ENCODE measurements at places on chromosomes 2 and 18.

DNA sequence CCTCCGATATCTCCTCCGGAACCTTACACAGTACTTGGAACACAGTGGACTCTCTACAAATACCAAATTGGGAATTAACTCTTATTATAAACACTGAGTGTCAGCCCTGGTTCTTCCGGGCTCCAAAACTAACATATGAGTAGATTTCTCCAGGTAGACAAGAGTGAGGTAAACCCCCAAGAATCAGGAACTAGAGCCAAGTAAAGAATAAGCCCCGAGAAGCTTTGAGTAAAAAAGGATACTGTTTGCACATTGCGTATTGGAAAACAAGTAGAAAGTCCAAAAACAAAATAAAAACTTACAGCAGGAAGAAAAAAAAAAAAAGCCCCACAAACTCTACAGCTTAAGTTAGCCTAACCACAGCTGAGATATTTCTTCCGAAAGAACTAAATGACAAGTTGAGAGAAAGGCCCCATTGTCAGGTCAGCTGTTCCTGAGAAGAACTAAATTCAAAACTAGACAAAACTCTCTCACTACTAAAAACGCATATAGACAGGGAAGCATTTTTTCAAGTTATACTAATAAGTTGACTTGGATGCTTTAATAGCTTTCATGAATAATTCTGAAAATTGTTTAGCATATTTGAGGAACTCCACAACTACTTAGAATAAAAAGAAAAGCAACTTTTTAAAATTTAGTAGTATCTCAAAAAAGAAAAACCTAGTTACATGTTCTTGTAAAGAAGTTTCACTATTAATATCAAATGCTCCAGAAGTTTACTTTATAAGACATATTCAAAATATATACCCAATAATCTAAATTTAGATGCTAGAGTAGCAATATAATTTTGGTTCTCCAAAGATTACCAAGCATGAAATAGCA, 4.3 kb upstream of the HAAO start:
- DNase-seq, result no peak

DNA sequence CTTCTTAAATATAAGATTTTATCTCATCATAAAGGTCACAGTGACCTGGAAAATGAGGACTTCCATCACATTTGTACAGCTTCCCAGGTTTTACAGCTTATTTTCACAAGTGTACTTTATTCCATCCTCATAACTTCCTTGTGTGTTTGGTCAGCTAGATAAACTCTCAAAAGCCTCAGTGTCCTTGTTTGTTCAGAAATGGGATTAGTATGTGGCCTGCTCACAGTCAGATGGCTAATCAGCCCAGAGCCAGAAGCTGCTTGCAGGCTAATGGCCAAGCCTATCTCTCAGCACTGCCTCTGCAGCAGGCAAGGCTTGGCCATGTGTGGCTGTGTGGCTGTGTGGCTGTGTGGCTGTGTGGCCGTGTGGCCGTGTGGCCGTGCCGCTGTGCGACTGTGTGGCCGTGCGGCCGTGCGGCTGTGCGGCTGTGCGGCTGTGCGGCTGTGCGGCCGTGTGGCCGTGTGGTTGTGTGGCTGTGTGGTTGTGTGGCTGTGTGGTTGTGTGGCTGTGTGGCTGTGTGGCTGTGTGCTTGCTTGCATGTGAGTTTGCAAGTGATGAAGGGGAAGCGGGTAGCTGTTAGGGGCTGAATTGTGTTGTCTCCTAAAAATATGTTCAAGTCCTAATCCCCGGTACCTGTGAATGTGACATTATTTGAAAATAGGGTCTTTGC, 233.0 kb upstream of the TNP1 start:
- no peak for DNase-seq

DNA sequence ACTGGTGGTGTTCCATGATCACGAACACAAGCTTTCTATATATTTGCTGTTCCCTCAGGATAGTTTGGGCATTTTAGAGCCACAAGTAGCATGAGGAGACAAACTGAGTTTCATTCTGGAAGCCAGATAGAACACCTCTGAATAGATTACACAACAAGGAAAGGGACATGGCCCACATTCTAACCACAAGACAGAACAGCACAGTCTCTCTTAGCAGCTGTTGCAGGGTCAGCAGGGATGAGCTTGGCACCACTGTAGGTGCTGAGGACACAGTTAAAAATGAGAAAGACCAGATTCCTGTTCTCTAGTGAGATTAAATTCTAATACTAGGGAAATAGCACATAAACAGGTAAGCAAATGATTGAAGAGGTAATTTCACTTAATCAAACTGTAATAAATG, 235.3 kb downstream of the ZNF407 start:
- no peak for DNase-seq

GRCh38 chr2:21310493-21310892, 186.7 kb downstream of the TDRD15 start:
- DNase-seq, result no peak

DNA sequence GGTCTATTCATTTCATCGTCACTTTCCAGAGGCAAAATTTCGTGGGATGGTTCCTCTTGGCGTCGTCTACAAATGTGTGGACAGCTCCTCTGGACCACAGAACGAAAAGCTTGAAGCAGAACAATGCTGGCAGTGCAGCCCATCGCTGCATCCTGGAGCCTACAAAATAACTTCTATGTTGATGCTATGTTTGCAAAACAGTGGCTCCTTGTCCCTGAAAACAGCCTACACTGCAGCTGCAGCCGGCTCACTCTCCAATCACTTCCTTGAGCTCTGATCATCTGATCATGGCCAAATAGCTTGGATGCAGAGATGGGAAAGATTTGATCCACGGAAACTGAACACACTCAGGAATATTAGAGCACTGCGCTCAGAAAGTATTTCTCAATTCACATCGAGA, 60.0 kb downstream of the DOCK10 start:
- no peak for DNase-seq

DNA sequence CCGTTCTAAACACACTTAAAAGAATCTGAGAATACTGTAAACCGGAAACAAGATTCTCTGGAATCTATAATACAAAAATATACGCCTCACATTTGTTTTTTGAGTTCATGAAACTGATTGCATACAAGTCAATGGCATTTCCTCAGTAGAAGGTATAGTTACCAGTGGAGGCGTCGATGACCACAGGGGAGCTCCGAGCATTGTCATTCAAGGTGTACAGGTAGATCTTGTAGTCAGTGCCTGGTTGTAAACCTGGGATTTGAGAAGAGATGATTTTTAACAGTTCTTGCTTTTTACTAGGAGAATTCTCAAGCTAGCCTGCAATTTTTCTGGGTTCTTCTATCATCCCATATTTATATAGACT, 60.4 kb downstream of the FN1 start:
- no peak for DNase-seq

GRCh38 chr2:241020629-241021190, 22.3 kb downstream of the SNED1 start:
- DNase-seq, result no peak

DNA sequence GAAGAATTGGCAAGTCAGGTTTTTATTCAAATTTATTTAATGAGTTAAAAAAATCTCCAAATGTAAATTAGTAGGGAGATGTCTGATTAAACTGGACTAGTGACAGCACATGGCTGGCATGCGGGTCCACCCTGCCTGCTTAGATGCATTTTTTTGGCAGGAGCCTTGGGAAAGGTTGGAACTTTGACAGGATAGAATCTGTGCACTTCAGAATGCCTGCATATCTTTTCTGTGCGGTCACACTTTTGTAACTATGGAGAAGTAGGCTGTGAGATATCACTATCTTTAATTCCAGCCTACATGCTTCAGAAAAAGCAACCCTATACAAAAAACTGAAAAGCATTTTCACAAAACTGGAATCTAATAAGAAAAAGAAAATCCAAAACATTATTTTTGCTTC, 317.8 kb downstream of the MBD2 start:
- no peak for DNase-seq

DNA sequence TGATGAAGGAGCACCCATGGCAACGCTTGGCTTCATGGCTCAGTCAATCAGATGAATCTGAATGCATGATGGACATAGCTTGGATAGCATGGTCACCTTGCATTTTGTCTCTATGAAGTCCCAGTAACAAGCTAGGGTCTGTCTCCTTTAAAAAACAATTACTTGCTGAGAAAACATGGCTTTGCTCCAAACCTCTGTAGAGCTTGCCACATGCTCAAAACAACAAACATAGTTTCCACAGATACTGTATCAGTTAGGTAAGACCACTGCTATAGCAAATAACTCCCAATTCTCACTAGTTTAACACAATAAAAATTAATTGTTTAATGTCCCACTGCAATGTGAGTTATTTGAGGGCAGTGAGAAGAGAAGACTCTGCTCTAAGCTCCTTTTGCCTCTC, 401.0 kb downstream of the IRS1 start:
- DNase-seq, result no peak

GRCh38 chr18:39862341-39862740, 2092.7 kb upstream of the PIK3C3 start:
- DNase-seq, result no peak

GRCh38 chr2:134402410-134402809, 148.5 kb downstream of the MGAT5 start:
- DNase-seq, result no peak

DNA sequence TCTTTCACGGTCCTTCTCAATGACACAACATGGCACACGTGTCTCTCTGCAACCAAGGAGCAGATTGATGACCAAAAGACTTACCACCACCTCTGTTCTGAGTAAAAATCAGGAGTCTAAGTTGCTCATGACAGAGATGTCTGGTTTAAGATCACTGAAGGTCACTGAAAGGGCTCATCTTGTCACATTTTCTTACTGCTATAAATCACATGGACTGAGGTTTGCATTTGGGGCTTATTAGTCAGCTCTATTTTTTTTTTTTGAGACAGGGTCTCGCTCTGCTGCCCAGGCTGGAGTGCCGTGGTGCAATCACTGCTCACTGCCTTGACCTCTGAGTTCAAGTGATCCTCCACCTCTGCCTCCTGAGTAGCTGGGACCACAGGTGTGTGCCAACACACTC, 19.4 kb downstream of the CFLAR start:
- no peak for DNase-seq

DNA sequence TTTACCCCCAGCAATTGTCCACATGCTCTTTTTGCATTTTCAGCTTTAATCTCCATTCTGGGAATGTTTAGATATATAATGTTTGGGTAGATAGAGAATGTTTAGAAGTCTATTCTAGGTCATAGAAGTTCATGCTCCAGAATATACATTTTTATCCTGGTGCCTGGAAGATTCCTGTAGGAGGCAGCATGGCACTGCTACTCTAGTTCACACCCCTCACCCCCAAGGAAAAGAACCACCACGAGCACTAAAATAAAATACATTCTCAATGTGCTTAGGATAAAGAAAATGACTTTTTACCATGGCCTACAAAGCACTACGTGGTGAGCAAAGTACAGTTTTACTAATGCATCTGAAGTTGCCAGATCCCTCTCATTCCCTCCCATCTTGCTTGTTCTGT, 53.8 kb downstream of the MYO1B start:
- DNase-seq, result no peak

- DNase-seq, result no peak
Measured at GRCh38 chr2:172861656-172862476, 126.2 kb downstream of the RAPGEF4 start.

DNA sequence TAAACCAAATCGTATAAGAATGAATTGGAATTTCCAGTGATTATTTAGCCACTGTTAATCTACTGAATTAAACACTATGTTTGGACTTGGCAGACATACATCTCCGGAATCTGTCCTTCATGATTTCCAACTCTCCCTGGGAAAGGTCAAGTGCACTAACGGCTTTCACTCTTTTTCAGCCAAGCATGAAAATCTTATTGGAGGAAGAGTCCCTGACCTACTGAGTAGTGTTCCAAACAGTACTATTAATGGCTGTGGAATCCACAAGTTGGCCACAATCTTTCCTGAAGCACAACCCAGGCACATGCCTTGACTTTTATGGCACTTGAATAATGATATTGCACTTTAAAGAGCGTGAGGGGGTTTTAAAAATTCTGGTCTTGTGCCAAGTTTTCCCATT, 318.9 kb upstream of the RND3 start:
- no peak for DNase-seq

DNA sequence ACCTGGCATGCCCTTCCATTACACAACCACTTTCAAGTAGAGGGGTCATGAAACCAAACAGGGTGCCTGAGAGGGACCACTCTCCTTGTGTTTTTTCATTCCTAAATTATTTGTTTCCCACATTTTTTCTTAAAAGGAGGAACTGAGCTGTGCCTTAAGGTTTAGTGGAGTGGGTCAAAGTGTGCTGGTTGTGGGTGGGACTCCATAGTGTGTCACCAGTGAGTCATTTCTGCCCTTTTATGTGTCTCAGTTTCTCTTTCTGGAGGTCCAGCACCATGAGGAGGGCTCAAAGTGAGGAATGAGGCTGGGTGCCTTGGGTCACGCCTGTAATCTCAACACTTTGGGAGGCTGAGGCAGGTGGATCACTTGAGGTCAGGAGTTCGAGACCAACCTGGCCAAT, 37.8 kb downstream of the COMMD1 start:
- no peak for DNase-seq

GRCh38 chr2:18176679-18177215, 298.3 kb downstream of the KCNS3 start:
- no peak for DNase-seq

DNA sequence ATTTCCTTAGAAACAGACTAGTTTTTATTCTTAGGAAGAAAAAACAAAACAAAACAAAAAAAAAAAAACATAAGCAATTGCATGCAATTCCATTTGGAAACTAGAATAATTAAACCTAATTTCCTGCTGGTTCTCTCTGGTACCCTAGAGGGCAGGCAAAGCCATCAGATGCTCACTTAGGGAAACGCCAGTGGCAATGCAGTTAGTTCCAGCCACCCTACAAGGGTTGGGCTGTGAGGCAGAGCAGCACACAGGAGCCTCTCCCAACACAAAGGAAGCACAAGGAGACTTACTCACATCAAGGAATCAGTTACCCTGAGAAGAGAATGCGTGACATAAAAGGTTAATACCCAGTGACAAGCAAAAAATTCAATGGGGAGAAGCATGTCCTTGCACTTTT, 28.8 kb downstream of the CCDC93 start:
- peak; percentile 13 for DNase-seq

DNA sequence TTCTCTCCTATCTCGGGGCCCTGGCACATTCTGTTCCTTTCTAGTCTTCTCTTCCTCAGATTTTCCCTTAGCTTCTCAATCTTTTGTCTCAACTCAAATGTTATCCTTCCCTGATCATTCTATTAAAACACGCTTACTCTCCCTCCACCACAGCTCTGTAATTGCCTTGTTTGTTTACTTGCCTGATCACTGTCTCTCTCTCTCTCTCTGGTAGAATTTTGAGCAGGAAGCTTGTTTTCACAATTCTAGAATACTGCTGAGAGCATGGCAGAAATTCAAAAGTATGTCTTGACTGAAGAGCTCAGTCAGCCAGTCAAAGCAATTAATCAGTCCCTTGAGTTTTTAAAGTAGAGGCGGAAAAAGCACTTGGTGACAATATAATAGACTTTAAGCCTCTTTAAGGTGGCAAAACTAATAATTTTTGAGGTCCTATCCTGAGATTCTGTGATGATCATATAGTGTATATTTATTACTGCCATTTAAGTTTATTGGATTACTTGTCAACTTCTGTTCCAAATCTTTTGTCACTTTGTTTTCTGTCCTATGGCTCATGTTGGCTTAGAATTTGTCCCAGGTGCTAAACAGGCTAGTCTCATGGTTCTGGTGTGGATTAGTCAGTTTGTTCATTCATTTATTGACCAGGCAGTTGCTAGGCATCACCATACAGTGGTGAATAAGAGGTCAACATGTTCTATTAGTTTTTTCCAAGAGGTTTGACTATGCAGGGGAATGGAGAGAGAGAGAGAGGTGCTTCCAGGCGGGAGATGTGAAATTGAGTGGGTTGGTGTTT, 2.3 kb downstream of the PSMD1 start:
- no peak for DNase-seq
